ENCODE measurements at places on chromosomes 5 and 9.

DNA sequence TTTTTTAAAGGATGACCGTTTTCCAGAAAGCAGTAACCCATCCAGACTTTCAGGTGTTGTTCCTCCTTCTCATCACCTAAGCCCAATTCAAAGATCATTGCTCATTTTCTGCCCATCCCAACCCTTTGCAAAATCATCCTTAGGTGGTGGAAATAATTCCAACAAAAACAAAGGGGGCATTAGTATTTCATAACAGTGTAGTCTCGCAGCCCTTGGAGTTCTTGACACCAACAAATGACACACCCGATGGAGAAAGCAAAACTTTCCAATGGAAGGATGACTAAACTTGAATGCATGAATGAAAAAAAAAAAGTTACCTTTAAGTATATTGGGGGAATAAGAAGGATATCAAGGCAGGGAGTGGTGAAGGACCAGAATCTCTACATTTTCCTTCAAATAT, 117.0 kb downstream of the PAPPA start:
- no peak for DNase-seq
- no peak overlapping the region for H3K27ac ChIP-seq
- H3K4me1 ChIP-seq, result no peaks in the 10 kb centered on the region
- no peak overlapping the region for H3K4me3 ChIP-seq
- no peaks in the 10 kb centered on the region for H3K36me3 ChIP-seq
- H3K27me3 ChIP-seq, result no peaks in the 10 kb centered on the region

- no peaks in the 10 kb centered on the region for H3K36me3 ChIP-seq
- no peak overlapping the region for H3K4me3 ChIP-seq
- DNase-seq, result no peak
- H3K4me1 ChIP-seq, result no peaks in the 10 kb centered on the region
- H3K27ac ChIP-seq, result no peak overlapping the region
Measured at GRCh38 chr5:153827397-153827796, 211.3 kb downstream of the FAM114A2 start.

DNA sequence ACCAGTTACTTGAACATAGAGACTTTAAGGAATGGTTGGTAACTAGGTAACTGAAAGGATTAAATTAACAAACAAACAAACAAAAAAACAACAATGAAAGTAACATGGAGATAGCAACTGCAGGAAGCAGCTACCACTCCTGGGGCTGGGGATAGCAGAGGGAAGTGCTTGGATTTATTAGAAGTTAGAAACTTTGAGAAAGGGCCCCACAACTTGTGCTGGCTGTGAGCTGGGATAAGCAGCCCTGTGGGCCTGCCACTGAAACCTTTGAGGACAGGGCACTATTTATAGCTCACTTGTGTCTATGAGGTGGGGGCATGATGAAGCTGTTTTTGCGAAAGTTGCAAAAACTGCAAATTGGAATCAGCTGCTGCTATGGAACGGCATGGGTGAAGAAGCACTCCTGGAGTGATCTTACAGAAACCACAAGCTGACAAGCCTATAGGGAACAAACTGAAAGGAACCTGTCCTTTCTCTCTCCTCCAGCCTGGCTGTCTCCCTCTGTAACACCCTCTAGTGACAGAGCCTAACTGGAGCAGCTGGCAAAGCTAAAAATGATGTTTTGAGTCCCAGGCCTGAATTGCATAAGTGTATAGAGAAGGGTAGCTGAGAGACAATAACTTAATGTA, 91.4 kb upstream of the RANBP6 start:
- no peak for DNase-seq
- no peak overlapping the region for H3K27ac ChIP-seq
- H3K4me3 ChIP-seq, result no peak overlapping the region
- H3K4me1 ChIP-seq, result no peaks in the 10 kb centered on the region
- H3K36me3 ChIP-seq, result no peaks in the 10 kb centered on the region
- H3K27me3 ChIP-seq, result no peaks in the 10 kb centered on the region

DNA sequence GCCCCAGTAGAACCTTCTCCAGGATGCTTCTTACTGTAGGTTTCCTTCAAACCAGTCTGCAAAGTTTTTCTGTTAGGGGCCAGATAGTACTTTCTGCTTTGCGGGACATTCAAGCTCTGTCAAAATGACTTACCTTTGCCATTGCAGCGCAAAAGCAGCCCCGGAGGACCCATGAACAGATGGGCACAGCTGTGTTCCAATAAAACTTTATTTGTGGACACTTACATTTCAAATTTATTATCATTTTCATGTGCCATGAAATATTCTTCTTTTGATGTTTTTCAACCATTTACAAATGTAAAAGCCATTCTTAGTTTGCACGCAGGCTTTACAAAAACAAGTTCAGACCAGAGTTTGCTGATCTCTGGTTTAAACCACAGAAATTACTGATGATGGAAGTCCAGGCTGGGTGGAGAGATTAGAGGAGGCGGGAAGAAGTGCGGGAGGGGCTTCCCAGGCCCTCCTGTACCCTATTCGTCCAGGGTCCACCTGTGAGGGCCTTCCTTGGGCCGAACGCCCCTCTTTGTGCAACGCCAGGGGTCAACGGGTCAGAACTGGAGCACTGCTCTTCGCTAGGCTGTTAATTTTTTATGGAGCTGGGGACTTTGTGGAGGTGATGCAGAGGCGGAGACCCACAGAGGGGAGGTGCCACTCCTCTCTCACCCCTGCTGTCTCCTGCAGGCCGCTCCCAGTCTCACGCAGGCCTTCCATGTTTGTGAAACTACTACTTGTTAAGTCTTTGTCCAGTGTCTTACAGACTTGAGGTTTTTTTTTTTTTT, 7.6 kb upstream of the ASS1 start:
- H3K4me3 ChIP-seq, result no peak overlapping the region
- no peak overlapping the region for H3K27ac ChIP-seq

- H3K27ac ChIP-seq, result no peak overlapping the region
- H3K27me3 ChIP-seq, result no peaks in the 10 kb centered on the region
Measured at GRCh38 chr5:39948867-39949468, 524.2 kb upstream of the DAB2 start.

DNA sequence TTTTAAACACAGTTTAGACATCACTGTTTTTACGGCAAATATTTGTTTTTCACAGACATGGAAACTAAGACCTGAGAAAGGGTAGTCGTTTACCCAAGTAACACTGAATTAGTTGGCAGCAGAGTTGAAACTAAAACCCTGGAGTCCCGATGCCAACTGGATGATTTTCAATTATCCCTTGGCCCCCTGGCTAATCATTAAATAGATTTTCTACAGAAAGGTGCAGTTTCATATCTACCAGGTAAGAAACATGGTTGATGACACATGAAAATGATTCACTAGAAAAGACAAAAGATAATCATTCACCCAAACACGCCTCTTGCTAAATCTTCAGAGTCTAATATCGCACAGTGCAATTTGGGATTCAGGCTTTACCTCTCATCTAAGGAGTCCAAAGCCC, 136.9 kb downstream of the SEMA5A start:
- H3K4me1 ChIP-seq, result no peaks in the 10 kb centered on the region
- no peaks in the 10 kb centered on the region for H3K27me3 ChIP-seq
- no peak for DNase-seq

- H3K4me3 ChIP-seq, result no peak overlapping the region
- peaks cover 4% of the 10 kb centered on the region for H3K36me3 ChIP-seq
- DNase-seq, result no peak
- no peaks in the 10 kb centered on the region for H3K27me3 ChIP-seq
Measured at GRCh38 chr5:148427370-148428042, 43.7 kb downstream of the FBXO38 start.

- no peaks in the 10 kb centered on the region for H3K36me3 ChIP-seq
- H3K4me3 ChIP-seq, result no peak overlapping the region
- no peaks in the 10 kb centered on the region for H3K27me3 ChIP-seq
- H3K27ac ChIP-seq, result no peak overlapping the region
- DNase-seq, result no peak
Measured at GRCh38 chr9:70868041-70868440, 253.4 kb downstream of the TRPM3 start.

DNA sequence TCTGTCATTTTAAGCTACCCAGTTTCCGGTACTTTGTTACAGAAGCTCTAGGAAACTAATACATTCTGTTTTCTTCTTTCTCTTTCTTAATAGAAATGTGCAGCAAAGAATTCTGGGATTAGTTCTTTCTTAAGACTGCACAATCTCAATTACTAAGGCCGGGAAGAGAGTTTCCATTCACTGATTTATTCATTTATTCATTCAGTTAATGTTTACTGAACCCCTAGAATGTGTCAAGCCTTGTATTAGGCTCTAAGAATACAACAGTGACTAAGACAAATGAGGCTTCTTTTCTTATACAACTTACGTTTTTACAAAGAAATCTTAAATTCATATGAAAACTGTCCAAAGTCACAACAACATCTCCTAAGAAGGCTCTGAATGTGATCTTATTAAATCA, 27.5 kb upstream of the THG1L start:
- H3K27me3 ChIP-seq, result no peaks in the 10 kb centered on the region
- DNase-seq, result no peak
- H3K36me3 ChIP-seq, result no peaks in the 10 kb centered on the region
- H3K4me3 ChIP-seq, result no peak overlapping the region
- H3K27ac ChIP-seq, result no peak overlapping the region

DNA sequence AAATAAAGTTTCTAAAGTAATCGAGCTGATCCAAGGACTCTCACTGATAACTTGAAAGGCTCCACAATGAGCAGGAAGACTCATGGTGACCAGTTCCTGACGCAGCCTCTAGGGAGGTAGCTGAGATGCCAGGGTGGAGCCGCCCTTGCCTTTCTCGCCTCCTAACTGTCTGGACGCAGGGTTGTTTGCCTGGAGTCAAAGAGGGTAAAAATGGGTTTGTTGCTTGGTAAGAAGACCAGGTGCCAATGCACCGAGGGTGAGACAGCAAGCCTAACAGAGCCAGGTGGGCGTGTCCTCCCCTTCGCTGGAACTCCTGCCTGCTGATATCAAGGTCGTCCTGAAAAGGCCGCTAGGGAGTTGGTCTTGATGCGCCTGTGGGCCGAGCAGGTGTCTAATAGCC, 48.6 kb upstream of the FCN1 start:
- H3K27me3 ChIP-seq, result no peaks in the 10 kb centered on the region
- H3K4me3 ChIP-seq, result no peak overlapping the region
- H3K36me3 ChIP-seq, result no peaks in the 10 kb centered on the region
- no peak overlapping the region for H3K27ac ChIP-seq

DNA sequence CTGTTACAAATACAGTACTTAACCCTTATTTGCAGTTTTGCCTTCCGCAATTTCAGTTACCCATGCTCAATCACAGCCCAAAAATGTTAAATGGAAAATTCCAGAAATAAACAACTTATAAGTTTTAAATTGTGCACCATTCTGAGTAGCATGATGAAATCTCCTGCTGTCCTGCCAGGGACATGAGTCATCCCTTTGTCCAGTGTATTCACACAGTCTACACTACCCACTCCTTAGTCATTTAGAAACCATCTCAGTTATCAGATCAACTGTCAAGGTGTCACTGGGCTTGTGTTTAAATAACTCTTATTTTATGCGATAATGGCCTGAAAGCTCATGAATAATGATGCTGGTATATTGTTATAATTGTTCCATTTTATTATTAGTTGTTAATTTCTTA, 95.8 kb downstream of the PLCXD3 start:
- no peaks in the 10 kb centered on the region for H3K27me3 ChIP-seq
- H3K4me3 ChIP-seq, result no peak overlapping the region
- no peak for DNase-seq

DNA sequence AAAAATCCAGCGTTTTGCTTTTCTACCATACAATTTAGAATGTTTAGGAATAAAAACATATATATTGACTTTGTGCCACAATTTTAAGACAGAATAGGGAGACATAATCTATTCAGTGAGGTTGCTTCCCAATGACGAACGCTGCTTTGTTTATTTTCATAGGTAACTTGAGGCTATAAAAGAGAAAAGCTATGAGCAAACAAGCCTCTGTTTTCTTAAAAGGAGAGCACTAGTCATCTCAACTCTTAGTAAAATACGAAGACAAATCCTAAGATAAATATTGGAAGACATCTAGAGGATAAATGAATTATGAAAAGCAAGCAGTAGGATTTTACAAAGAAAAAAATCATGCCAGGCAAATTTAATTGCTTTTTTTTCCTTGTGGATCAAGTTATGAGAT, 363.6 kb downstream of the ANXA1 start:
- no peaks in the 10 kb centered on the region for H3K27me3 ChIP-seq
- no peaks in the 10 kb centered on the region for H3K4me1 ChIP-seq
- H3K4me3 ChIP-seq, result no peak overlapping the region
- no peaks in the 10 kb centered on the region for H3K36me3 ChIP-seq
- no peak for DNase-seq
- H3K27ac ChIP-seq, result no peak overlapping the region

DNA sequence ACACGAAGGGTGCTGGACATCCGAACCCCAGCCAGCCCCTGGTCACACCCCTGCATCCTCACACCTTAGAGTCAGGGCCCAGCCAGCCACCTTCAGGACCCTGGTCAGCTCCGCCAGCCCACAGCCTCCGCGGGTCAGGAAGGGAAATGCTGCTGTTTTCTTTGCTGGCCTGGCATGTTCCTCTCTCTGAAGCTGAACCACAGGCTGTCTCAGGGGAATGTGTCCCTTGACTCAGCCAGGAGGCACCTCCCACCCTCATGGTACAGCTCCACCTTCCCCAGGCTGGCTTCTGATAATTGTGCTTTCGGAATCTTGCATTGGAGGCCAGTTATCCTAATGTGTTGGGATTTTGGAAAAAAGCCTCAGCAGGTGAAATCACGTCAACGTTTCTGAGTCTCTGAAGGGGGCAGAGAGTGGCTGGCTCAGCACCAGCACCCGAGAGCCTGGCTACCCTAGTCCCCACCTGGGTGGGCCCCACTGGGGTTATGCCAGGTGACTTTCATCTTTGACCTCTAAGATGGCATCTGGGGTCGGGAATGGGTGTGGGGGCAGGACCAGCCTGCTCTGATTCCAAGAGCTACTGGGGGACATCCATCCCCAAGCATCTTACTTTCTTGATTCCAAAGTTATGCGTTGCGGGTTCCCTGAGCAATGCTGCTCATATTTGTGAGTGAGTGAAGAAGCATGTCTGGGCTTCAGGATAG, 9.8 kb upstream of the OLFM1 start:
- H3K4me3 ChIP-seq, result no peak overlapping the region
- DNase-seq, result no peak
- H3K4me1 ChIP-seq, result no peaks in the 10 kb centered on the region
- H3K36me3 ChIP-seq, result no peaks in the 10 kb centered on the region

DNA sequence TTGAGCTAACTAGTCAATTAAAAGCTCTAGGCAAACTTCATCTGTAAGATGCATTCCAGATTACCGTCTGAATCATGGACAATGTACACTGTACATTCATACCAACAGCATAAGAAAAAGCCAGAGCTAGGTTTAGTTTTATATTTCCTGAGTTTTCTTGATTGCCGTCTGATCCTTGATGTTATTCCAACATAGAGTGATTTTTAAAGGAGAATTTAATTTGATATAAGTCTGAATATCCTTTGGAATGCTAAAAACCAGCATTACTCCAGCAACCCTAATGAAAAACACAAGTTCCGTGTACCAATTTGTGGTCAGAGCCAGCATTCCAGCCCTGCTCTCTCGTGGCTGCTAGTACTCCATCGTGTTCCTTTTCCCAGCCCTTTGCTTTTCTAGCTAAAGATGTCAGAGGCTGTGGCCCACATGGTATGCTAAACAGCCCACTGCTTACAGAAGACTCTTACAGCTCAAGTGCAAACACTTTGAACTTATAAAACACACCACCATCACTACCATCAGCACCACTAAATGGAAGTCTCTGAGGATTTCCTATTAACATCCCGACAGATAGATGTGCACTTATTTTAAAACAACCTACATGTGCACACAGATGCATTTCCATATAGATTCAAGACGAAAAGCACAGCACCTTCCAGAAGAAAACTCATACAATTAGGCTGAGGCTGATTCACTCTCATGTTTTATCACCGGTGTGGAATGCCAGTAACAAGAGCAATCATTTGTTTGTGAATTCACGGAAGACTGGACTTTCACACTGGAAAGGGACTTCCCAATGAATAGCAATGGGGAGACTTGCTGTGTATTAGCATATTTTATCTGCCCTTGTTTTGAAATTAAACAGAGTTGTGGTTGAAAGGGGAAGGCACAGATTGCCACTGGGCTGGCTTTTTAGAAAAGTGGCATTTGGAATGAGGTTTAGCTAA, 246.9 kb upstream of the GAS1 start:
- no peaks in the 10 kb centered on the region for H3K27me3 ChIP-seq
- no peaks in the 10 kb centered on the region for H3K4me1 ChIP-seq
- no peak for DNase-seq
- H3K27ac ChIP-seq, result no peak overlapping the region
